GM10248 (cell line): ENCODE measurements at places on chromosomes 2 and 18.

DNA sequence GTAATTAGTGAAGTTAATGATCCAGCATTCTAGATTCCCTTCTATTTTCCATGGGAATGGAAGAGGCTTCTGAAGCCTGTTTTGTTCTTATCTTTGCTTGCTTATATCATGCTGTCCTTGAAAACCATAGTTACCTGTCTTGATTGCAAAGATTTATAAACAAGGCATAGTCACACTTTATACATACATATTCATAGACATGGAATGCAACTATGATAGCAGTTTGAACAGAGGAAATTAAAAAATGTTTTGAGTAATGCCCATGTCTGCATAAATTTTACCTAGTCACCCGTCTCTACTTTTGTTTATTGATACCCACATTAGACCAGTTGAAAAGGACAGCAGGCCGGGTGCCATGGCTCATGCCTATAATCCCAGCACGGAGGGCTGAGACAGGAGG lies 289.0 kb downstream of the PTPRM start:
- no peak for DNase-seq

DNA sequence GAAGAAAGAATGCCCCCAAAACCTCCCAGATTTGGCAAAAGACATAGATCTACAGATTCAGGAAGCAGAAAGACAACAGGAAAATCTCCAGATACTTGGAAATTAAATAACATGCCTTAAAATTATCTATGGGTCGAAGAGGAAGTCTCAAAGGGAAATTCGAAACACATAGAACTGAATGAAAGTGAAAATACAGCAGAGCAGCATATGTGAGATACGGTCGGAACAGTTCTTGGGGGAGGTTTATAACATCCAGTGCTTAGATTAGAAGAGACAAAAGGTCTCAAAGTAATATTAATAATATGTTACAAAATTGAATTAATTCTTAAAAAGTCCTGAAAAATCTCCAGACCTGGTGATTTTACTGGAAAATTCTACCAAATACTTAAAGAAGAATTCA lies 14.3 kb downstream of the KCNG2 start:
- no peak for DNase-seq

GRCh38 chr18:25464227-25464626 lies 112.3 kb upstream of the ZNF521 start:
- DNase-seq = no peak

DNA sequence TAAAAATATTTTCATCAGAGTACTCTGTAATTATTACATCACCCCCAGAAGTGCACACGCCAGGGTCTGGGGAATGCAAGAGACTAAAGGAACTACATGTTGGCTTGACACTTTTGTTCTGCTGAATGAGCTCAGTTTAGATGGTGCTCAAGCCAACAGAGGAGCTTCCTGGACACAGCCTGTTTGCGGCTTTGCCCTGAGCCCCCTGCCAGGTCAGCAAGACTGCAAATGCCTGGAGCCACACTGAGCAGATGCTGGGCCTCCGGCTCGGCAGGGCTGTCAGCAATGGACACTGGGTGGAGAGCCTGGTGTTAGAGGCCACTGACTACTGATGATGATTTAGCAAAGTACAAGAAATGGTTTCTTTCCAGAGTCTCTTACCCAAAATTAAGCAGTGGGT lies 31.9 kb downstream of the PTPN18 start:
- DNase-seq = no peak

DNA sequence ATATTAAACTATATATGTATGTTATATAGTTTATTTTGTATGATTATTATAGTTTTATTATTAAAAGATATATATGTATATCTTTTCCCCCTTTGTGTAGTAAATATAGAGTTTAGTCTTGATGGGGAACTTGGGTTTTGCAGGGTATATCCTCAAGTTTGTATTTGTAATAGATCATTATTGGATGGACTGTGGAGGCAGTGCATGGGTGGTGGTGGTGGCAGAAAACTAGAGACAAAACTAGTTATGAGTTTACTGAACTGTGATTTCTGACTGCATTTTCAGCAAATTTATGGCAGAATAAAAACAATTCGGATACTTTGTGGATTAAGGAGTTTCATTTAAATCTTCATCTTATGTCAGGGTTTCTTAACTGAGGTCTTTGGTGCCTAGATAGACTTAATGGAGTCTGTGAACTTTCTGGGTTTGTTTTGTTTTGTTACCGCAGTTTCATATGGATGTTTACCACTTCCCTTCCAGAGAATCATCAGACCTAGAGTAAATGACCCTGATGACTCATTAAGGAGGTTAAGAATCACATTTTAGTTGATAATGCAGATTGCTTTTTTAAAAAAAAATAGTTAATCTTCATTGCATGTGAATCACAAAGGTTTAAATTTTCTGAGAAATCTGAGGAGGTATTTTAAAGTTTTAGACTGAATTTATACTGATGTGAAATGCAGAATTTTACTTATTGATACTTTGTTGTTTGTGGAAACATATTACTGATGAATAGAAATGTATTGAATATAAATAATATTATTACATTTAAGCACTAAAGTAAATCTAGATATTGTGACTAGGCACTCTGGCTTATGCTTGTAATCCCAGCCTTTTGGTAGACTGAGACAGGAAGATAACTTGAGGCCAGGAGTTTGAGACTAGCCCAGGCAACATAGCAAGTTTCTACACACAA lies 14.5 kb downstream of the EPC2 start:
- peak; percentile 27 for DNase-seq

- DNase-seq = no peak
Measured at GRCh38 chr18:24446953-24447538, 13.4 kb upstream of the HRH4 start.

- peak; percentile 57 for DNase-seq
Measured at GRCh38 chr2:48530033-48530811, at the start of gene STON1. STON1 (plus strand) TSS chr2:48530154; CDS start chr2:48580634, 50,480 bp downstream.

DNA sequence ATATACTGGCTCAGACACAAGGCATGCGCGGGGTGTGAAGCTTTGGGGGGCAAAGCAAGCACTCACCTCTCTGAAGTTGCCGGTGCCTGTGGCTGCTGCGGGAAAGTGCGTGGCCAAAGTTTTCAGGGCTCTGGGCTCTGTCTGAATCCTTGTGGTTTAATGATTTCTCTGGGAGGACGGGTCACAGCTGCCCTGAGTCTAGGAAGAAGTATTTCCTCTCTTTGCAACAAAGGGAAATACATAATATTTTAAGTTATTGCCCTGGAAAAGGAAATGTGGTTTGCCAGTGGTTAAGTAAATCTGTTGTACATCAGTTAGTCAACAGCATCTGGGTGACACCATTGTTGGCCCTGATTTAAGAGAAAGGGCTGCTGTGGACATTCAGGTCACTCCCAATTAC lies 56.7 kb upstream of the ZDBF2 start:
- no peak for DNase-seq

DNA sequence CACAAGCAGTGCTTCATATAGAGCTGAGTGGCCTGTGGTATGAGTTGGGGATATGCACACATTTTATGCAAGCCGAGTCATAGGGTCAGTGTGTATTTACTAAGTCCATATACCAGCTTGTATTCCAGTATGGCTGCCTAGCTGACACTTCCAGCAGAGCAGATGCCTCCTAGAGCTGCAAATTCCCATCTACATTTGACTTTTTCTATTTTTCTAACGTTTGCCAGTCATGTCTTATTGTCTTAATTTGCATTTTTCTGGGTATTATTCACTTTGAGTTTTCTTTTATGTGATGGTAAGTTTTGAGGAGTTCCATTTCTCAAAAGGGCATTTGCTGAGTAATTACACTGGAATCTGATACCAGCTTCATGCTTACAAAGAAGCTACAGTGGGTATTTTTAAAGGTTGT lies 334.5 kb upstream of the CDH2 start:
- no peak for DNase-seq

DNA sequence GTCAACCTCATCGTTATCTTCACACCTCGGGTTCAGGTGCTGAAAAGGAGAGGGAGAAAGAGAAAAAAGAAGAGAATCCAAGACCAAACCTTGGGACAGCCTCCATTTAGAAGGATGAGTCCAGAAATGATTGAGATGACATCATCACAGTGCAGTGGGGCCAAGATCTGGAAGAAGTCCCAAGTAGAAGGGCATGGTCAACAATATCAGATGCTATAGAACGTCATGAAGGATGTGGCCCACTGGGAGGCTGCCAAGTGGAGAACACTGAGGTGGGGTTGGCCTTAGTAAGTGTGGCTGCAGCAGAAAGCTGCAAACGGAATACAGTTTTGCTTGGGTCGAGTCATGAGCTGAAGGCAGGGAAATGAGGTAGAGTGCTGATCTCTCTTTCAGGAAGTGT lies 91.1 kb upstream of the FZD7 start:
- DNase-seq = no peak

- no peak for DNase-seq
Measured at GRCh38 chr2:70807828-70808118, 12.6 kb downstream of the CLEC4F start.

DNA sequence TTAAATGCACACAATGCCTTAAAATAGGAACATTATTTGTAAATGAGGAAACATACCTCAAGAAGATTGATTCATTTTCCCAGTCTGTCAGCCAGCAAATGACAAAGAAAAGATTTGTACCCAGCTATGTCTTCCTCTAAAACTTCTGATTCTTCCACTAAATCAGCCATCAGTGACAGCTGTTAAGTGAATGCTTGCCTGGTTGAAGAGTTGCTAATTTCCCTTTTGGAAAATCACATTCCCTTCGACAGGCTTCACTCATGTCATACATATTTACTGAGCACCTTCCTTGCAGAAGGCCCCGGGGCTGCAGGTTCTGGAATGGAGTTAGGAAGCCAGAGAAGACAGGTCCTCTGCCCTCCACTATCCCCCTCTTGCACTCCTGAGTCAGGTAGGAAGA lies 112.0 kb upstream of the SLC66A3 start:
- no peak for DNase-seq

DNA sequence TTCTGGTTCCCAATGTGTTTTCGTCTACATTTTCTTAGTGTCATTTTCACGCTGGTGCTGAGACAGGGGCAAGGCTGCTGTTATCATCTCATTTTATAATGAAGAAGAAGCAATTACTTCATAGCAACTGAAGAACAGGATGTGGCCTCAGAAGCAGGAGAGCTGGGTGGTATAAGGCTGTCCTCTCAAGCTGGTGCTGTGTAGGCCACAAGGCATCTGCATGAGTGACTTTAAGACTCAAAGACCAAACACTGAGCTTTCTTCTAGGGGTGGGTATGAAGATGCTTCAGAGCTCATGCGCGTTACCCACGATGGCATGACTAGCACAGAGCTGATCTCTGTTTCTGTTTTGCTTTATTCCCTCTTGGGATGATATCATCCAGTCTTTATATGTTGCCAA lies 7.3 kb downstream of the IL36G start:
- DNase-seq = no peak

DNA sequence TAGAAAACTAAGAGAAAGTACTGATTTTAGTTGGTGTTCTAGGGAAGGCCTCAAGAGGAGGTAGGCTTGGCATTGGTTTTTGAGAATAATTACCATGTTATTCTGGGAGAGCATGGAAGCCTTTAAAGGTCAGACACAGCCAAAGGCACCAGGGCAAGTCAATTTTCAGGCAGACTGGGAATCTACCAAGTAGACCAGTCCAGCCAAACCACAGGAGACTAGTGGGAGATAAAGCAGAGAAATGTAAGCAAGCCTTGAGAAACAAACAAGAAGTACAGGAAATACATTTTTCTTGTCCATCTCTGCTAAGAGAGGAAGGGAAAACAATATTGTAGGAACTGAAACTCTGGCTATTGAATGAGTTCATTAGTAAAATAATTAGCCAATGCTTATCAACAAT lies 5.5 kb upstream of the CCDC68 start:
- DNase-seq = no peak

DNA sequence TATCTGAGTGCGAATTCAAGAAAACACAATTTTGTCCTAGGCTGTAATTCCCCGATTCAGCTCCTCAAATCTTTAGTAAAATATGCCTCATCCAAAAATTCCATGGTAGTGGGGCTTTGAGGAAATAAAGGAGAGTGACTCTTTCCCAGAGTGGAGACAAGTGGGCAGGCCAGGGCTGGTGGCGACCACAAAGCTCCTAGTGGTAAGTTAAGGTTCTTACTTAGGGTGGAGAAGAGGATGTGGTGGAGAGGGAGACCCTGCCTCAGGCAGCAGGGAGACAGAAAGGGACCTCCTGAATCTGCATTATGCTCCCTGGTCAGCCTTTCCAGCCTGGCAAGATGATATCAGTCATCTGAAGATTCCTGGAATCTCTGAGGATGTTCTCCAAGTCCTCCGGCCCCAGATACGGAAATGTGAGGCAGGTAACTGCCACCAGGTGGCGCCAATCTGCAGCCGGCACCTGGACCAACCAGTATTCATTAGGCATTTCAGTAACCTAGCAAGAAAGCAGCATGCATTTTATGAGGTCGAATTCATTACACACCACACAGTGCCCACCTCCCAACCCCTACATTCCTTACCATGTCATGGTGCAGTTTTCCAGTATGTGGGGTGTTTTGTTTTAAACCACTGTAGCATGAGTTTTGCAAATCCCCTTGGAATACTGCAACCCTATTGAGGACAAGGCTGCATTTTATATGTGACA lies 106.4 kb downstream of the POLE4 start:
- peak; percentile 62 for DNase-seq

- DNase-seq = no peak
Measured at GRCh38 chr2:172551271-172551670, 4.6 kb upstream of the PDK1 start.

DNA sequence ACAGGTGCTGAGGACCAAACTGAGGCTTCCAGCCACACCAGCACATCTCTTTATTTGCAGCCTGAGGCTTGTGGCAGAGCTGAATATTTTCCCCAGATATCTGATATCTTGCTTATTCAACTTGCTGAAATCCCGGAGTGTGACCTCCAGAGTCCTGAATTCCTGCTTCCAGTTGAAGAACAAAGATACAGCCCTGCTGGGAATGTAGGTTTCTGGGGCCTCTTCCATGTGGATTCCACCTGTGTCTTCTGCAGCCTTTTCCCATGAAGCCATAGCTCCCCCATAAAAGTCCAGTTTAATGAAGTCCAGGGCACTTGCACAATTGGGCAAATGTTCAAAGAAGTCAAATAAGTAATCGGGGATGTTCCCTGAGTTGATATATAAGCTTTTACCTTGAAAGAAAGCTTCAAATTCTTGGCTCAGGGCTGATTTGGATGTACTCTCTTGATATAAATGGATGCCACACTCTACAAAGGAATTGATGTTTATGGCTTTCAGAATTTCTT lies 14.9 kb downstream of the NLRC4 start:
- no peak for DNase-seq

- DNase-seq = peak; percentile 50
Measured at GRCh38 chr2:219252900-219253752, at the start of gene TUBA4B. TUBA4B (plus strand) TSS chr2:219253243; CDS start chr2:219253408, 165 bp downstream.

- no peak for DNase-seq
Measured at GRCh38 chr2:140882671-140883620, 1247.9 kb downstream of the LRP1B start.

- DNase-seq = peak; percentile 87
Measured at GRCh38 chr2:95159690-95160449, at the start of gene ZNF514. ZNF514 (minus strand) TSS chr2:95159848; CDS start chr2:95153253, 6,595 bp downstream.

DNA sequence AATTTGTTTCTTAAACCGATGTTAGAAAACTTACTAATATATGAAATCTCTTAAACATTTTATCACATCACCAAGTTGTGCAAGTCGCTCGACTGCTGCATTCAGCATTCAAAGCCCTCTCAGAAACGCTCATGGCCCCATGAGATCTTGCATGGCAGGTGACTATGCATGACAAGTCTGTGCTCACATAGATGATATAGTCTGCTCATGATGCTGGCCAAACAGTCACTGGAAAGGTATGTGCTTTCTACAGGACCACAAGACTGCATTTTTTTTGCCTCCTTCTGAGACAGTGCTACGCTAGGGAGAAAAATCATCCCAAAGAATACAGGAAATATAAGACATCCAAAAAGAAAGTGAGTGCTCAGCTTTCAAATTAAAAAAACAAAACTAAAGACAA lies 98.3 kb upstream of the ZBTB14 start:
- no peak for DNase-seq
